ENCODE measurements at places on chromosomes 5 and 9.
A peak's percentile ranks its signal among the peaks of the same experiment; 100 is the strongest.

DNA sequence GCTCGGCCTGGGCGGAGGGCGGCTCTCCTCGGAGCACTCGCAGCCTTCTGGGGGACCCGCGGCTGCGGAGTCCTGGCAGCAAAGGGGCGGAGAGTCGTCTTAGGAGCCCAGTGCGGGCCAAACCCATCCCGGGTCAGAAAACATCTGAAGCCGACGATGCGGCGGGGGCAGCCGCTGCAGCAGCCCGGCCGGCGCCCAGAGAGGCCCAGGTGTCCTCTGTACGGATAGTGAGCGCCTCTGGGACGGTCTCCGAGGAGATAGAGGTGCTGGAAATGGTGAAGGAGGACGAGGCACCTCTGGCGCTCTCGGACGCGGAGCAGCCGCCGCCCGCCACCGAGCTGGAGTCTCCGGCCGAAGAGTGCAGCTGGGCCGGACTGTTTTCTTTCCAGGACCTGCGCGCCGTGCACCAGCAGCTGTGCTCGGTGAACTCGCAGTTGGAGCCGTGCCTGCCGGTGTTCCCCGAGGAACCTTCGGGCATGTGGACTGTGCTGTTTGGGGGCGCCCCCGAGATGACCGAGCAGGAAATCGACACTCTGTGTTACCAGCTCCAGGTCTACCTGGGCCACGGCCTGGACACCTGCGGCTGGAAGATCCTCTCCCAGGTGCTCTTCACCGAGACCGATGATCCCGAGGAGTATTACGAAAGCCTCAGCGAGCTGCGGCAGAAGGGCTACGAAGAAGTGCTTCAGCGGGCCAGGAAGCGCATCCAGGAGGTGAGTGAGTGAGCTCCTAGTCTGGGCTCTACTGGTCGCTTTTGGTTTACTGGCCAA, 1.2 kb downstream of the JMY start:
- DNase-seq = peak; percentile 73

DNA sequence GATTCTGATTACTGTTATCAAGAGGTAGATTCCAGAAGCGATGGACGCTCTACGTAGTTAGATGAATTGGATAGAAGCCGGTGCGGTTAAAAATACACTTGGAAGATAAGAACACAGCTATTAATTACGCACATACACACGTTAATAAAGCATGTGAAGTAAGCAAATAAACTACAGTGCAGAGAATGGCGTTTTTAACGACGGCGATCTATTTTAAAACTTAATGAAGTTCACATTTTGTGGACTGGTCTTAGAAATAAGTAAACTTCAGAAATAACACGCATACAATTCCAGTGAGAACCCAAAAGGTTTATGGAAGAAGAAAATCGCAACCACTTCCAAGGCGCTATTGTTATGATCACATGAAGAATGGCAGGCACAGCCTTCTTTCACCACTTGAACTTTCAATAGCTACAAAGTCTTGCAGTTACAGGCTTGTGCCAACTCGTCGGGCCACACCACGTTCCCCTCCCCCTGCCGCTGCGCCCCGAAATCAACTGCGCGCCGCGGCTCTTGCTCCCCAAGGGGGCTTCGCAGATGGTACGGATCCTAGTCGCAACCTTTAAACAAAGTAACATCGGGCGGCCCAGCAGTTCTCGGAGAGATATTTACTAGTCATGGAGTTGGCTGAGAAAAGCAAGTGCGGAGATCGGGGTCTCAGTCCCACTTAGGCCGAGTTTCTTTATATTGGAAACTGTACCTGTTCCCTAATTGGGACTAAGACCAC, 866 bp upstream of the SEMA6A start:
- DNase-seq = peak; percentile 6

GRCh38 chr5:151298063-151298855, 5.3 kb downstream of the SLC36A3 start:
- peak; percentile 83 for DNase-seq

- DNase-seq = peak; percentile 13
These were observed 6.7 kb upstream of the BRINP1 start for GRCh38 chr9:119375892-119376291.

- no peak for DNase-seq
These were observed 45.9 kb upstream of the FST start for GRCh38 chr5:53434541-53434940.

DNA sequence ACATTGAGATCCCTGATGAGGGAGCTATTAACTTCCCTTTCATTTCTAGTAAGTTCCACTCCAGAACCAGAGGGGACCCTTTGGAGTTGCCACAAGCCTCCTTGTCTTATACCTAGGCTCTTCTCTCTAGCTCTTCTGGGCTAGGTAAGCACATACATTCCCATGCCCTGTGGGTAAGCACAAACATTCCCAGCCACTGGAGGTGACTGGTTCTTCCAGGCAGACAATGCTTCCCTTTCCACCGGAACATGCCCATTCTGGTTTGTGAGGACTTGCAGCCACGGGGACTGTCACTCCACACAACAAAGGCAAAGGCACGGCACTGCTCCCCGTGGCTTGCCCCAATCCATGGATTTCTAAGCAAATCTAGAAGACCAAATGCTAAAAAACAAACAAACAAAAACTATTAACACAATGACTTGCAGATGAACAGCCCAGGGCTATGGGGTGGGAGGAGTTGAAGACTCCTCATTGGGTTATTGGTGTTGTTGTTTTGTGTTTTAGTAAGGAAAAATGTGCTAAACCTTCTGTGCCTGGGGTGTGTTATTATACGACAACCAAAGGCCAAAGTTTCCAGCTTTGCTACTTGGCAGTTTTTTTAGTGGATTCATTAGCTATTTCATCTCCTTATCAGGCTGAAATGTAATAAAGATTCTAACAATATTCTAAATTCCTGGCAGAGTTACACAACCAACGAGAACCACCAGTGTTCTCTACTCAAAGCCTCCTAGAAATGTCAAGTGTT, 276.2 kb downstream of the SYK start:
- no peak for DNase-seq

DNA sequence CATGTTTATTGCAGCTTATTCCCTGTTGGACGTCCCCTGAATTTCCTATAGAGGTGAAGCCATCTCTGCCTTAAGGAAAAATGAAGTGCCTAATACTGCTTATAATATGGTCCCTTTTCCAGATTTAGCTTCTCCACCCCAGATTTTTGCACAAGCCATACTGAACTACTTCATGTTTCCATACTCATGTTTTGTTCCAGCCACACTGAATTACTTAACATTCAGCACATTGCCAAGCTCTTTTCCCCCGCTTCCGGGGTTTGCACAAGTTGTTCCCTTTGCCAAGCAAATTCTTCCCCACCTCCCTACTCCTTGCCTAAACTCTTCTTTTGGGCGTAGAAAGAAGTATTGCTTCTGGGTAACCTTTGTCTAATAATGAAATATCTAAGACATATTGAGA, 1.7 kb upstream of the CNTRL start:
- peak; percentile 59 for DNase-seq

GRCh38 chr5:107523029-107523680, 147.6 kb downstream of the EFNA5 start:
- DNase-seq = no peak

DNA sequence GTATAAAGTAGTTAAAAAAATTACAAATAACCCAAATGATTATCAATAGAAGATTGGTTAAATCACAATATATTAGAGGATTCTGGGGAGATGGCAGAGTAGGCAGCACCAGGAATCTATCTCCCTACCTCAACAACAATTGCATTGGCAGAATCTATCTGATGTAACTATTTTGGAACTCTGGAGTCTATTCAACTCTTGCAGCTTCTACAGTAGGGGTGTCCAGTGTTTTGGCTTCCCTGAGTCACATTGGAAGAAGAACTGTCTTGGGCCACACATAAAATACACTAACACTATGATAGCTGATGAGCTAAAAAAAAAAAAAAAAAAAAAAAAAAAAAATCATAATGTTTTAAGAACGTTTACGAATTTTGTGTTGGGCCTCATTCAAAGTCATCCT, 29.2 kb upstream of the ECM2 start:
- no peak for DNase-seq

DNA sequence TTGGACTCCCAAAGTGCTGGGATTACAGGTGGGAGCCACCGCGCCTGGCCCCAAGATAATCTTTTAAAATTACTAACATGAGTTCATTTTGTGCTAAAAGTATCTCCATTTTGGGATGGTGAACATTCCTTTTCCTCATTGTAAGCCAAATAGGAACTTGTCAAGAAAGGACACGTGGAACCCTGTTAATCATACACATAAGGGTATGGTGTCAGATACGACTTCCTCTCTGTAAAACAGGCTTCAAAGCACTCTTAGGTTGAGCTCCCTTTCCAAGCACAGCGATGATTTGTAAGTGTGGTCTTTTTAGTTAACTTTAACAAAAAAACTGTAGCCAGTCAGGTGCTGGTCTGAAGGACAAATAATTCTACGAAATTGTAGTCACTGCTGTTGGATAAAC, 132.7 kb downstream of the UNC13B start:
- no peak for DNase-seq

DNA sequence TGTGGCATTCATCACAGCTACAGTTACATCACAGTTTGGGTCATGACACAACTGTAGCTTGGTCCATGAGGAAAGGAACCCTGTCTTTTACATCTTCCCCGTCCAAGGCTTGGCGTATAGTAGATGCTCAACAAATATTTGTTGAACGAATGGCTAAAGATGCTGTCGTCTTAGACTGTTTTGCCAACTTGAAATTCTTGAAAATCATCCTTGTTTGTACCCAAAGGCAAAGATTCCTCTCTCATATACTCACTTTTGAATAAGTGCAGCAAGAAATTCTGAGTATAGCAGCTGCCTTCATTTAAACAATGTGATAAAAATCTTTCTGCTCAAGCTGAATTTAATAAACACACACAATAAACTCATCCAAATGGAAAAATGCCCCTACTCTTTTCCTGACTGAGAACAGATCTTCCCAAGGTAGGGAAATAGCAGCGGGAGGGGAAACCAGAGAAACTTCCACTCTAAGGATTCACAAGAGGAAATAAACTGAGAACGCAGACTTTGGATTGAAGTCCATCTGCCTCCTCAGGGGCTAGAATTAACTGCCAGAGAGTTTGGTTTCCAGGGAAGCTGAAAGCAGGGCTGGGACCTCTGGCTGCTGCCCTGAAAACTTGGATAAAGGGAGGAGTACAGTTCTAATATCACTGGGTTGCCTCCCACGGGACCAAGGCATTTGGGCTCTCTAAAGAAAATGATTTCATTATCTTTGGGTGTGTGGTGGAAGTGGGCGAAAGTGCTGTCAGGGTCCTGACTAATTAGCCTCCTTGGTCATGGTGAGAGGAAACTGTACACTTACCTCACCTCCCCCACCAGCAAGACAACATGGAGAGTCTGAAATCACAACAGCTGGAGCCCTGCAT, 99.1 kb downstream of the DPYSL3 start:
- no peak for DNase-seq

DNA sequence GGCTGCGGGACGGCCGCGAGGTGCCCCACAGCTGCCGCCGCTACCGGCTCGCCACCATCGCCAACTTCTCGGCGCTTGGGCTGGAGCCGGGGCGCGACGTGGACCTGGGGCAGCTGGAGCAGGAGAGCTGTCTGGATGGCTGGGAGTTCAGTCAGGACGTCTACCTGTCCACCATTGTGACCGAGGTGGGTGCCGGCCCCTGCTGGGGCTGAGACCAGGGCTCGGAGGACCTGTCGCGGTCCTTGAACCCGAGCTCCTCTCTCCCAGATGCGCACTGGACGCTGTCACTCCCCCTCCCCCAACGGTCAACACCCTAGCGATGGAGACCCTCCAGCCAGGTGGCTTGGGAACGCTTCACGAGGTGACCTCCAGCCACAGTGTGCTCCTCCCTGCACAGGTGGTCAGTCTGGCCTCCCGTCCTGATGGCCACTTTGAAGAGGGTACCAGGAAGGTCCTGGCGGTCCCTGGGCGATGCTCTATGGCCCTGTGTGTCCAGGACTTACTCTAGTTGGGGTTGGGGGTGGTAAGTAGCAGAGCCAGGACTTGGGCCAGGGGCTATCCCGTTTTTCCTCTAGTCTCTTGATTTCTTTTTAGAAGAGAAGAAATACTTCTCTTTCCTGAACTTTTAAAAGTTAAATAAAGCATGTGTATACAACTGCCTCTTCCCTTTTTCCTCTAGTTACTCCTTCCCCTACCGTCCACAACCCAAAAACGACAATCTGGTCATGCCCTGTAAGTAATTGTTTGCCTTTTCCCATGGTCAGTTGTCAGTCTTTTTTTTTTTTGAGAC, 866 bp downstream of the SLC22A5 start:
- no peak for DNase-seq

- DNase-seq = no peak
These were observed 129.6 kb downstream of the PIK3R1 start for GRCh38 chr5:68345171-68345570.

DNA sequence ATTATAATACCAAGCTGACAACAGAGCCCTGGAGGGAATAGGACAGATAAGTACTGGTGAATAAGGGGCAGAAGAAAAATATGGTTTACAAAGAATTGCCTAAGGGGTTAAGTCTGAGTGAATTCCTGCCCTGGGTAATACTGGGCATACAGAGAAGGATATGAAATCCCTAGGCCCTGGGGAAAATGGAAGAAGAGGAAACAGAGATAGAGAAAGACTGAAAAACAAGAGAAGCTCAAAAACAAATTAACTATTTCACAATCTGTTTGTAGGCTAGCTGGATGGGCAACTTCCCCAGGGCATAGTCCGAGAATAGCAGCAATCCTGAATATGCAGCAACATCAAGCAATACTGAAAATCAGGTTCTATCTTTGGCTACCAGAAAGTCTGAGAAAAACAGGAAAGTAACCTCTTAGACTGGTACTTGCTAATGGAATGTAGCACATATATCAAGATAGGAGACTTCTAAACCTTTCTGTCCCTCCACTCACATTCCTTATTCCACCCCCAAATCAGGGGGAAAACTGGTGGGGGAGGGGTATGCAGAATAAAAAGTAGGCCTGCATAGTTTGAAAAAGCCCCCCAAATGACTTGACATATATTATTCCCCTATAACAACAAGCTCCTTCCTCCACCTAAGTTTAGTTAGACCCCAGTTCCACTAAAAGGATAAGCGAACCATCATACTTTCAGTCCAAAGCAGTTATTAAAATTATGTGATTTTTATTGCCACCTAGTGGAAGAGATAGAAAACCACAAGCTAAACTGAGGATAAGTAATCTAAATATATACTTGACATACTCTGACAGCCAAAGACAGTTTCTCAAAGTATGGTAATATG, 20.6 kb downstream of the SLC38A9 start:
- peak; percentile 71 for DNase-seq

Data from ELR (cell line).